ENCODE measurements at places on chromosomes 1 and 21.

DNA sequence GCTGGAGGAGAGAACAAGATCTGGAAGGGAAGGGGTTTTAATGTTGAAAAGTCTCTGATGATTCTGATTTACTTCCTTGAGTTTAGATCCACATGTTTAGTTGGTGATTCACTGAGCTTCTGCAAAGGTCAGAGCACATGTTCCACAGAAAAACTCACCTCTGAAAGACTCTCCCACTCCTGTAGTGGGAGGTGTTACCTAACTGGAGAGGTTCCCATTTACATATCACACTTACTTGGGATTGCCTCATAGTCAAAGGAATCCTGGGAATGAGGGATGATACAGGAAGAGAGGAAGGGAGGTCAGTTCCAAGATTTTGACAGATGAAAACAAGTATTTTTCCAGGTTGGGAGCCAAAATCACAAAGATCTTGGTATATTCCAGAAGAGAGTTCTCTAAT is 2.7 kb upstream of the NTNG1 start:
- no peak for DNase-seq

GRCh38 chr1:161071886-161072371 is 2.2 kb upstream of the ARHGAP30 start:
- peak; percentile 38 for DNase-seq

DNA sequence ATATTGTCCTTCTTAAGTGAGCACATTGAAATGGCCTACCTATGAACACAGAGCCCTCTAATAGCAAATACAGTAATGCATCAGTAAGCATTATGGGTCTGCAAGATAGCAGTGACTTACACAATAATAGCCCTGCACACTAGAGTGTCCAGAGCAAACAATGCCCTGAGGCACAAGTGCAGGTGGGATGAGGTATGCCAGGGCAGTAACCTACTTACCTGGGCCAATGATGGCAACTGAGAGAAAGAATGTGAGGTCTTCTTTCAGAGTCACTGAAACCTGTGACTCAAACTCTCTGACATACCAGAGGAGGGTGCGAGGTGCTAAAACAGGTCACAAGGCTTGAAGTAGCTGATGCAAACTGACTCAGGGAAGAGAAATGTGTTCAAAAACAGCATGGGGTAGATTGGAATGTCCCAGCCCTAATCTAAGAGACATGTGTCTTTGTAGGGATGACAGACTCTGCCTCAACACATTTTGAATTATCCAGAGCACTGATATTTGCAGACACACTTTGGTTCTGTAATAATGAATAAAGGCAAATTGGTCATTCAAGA is 168.5 kb upstream of the RUNX1 start:
- DNase-seq = no peak

DNA sequence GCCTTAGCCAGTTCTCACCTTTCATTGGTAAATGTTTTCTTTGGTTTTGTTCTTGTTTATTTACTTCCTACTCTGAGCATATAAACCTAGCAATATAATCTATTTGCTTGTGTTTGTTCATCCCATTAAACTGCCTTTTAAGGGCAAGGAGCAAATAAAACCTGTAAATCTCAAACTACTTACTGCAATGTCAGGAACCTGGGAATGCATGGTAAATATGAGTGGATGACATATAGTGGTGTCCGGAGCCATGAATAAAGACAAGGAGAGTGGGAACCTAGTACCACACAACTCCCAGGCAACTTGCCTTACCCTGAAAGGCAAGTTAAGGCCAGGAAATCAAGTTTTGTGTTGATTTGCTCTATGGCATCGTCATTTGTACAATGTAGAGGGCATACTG is 1133.7 kb upstream of the NCAM2 start:
- DNase-seq = no peak

GRCh38 chr1:204327359-204327758 is 32.4 kb downstream of the PLEKHA6 start:
- no peak for DNase-seq

DNA sequence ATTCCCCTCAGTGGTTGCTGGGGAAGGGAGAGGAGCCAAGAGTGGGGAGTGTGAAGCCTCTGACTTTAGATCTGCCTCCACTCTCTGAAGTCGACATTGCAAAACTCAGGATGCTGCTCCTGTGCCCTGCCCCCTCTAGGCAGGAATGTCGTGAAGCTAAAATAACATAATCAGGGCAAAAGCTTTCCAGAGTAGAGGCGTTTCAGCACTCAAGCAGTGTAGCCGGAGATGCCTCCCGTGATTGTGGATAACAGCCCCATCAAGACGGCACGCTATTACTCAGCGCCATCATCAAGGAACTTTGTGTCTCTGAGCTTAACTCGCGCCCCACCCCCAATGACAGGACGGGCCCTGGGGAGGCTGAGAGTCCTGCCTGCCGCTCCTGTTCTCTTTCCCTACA is 60.0 kb downstream of the FBXO2 start:
- no peak for DNase-seq

GRCh38 chr1:165863346-165863745 is 35.9 kb downstream of the UCK2 start:
- DNase-seq = no peak

DNA sequence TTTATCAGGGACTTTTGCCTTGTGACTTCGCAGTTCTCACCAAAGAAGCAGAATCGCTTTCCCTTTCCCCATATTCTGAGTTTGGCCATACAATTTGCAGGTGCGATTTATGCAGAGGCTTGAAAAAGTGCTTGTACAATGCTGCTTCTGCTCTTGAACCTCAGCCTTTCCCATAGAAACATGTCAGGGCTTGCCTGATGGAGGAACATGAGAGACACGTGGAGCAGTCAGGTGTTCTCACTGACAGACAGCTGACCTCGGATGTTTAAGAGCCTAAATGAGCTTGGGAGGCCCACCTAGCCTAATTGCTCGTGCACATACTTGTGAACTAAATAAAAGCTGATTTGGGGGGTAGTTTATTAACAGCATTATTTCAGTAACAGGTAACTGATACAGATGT is 290.0 kb downstream of the S1PR1 start:
- DNase-seq = no peak
